HL-60 (cell line): ENCODE measurements at places on chromosomes 2 and 18.

- DNase-seq: no peak
These were observed 56.5 kb downstream of the SERPINB8 start for GRCh38 chr18:64026350-64026749.

DNA sequence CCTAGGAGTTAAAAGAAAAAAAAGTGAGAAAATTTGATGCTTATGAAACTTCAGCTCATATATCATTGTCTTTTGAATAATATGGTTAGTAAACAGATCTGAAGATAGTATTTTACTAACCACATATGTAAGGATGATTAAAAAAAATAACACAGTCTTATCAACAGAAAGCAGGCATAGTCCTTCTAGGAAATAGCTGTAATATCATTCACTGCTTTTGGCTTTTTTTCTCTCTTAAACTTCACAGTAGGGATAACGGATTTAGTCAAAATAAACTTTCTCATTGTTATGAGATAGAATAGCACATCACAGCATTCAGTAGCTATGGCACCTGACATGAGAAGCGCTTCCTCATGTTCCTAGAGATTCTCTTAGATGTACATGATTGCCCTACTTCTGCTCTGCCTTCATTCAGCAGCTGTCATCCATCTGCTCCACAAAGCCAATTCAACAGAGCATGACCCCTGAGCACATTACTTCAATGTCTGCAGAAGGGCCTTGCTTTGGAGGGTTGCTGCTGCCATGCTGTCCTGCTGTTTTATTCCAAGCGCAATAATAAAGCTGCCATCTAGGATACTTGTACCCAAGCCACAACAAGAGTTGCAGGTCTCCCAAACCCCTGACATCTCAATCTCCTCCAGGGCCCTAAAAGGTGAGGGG lies 67.0 kb downstream of the TTC21B start:
- no peak for DNase-seq

DNA sequence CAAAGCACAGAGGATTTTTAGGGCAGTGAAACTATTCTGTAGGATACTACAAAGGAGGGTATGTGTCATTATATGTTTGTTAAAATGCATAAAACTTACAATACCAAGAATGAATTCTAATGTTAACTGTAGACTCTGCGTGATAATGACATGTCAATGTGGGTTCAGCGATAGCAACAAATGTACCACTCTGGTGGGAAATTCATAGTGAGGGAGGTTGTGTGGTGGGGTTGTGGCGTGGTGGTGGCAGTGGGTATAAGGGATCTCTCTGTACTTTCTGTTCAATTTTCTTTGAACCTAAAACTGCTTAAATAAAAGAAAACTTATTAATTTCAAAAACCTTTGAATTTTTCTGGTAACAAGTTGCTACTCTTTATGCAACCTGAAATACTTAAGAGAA lies 99.3 kb upstream of the SLC38A11 start:
- no peak for DNase-seq

DNA sequence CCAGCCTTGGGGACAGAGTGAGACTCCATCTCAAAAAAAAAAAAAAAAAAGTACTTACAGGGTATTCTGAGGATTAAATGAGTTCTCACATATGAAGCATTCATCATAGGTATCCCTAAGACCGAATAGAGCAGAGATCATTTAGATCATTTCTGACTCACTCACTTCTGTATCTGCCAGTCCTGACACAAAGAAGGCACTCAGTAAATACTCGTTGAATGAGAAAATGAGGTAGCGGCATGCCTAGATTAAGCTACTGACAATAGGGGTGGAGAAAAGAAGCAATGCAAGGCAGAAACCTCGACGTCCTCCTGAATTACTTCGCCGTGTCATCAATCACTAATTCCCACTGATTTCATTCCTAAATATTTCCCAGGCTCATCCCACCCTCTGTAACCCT lies 103.8 kb downstream of the GREB1L start:
- no peak for DNase-seq

GRCh38 chr2:218964041-218964771 lies 4.7 kb downstream of the CDK5R2 start:
- no peak for DNase-seq

GRCh38 chr2:1544478-1545069 lies 131.3 kb downstream of the TPO start:
- DNase-seq: no peak

- no peak for DNase-seq
These were observed 11.9 kb upstream of the ACTR3 start for GRCh38 chr2:113877711-113878598.
